LHCN-M2 (cell line): ENCODE measurements at places on chromosomes 4 and X.

DNA sequence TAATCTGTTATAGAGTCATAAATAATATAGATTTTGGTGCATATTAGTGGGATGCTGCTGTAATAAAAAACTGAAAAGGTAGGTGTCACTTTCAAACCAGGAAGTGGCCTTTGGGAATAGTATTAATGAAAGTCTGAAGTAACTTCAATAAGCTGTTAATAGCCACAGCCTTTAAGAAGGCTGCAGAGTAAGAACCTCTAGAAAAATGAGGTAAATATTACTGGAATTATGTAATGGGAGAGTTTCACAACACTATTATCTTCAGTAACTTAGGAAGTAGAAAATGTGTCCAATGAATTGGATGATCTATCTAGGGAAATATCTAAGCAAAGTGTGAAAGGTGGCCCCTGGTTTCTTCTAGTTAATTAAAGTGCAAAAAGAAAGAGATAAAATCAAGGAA lies 104.7 kb downstream of the NCAPG start:
- DNase-seq: no peak

- no peak for DNase-seq
These were observed 5.2 kb upstream of the AMBN start for GRCh38 chr4:70586841-70587240.

GRCh38 chr4:74230902-74231499 lies 73.1 kb downstream of the MTHFD2L start:
- peak; percentile 94 for DNase-seq

DNA sequence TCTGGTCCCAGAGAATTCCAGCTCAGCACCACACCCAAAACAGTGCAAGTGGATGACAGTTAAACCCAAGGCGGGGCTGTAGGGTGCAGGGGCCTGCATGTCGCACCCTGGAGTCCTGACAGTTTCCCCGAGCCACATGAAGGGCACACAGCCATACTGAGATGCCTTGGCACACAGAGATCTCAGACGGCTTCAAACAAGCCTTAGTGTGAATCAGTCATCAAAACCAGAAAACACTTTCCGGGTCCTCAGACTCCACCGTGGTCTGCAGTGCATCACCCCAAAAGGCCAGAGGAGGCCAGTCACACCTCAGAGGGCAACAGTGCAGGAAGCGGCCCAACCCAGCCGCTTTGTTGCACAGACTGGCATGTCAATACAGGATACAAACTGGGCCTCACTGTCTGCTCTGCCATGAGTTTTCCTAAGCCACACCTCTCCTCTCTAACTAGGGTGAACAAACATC lies 64.6 kb upstream of the ENPP6 start:
- peak; percentile 15 for DNase-seq

DNA sequence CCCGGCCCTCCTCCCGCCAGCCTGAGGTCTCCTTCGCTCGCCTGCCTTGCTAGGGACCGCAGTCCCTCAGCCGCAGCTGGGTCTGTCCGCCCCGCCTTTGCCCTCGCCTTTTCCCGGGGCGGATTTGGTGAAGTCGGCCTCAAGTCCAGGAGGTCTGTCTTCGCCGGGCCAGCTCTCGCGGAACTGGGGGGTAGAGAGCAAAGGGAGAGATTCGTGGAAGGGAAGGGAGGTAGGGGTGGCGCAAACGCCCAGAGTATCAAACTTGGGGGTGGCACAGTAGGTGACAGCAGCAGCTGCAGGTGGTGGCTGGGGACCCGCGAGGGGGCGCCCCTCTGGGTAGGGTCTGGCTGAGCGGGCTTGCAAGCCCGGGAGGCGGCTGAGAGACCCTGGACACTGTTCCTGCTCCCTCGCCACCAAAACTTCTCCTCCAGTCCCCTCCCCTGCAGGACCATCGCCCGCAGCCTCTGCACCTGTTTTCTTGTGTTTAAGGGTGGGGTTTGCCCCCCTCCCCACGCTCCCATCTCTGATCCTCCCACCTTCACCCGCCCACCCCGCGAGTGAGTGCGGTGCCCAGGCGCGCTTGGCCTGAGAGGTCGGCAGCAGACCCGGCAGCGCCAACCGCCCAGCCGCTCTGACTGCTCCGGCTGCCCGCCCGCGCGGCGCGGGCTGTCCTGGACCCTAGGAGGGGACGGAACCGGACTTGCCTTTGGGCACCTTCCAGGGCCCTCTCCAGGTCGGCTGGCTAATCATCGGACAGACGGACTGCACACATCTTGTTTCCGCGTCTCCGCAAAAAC lies at the start of gene NPY2R:
NPY2R (plus strand) TSS at position 379 of the 797 bp plus-strand sequence. CDS start 5,304 bp downstream, outside the sequence.
- no peak for DNase-seq

- DNase-seq: no peak
These were observed 7.6 kb upstream of the HERC5 start for GRCh38 chr4:88449290-88449689.

- DNase-seq: peak; percentile 9
These were observed 20.7 kb downstream of the SLIT2 start for GRCh38 chr4:20272411-20272872.

- DNase-seq: no peak
These were observed 10.9 kb downstream of the CEP135 start for GRCh38 chr4:55959655-55960054.

DNA sequence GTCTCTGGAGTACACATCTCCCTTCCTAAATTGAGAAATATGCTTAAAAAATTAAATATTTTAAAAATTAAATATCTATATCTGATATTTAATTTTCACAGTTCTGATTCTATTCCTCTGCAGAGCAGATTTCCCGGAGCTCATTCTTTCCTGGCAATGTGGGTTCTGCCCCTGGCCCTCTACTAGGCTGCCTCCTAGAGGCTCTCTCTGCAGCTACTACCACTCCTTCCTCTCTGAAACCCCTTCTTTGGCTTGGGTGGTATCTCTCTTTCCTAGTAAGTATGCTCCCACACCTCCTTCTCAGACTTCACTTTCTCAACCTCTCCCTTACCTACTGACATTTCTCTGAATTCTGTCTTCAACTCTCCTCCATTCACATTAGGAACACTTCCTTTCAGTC lies 45.3 kb downstream of the RPGR start:
- no peak for DNase-seq

- peak; percentile 67 for DNase-seq
These were observed 29.0 kb downstream of the F9 start for GRCh38 chrX:139559383-139560042.

DNA sequence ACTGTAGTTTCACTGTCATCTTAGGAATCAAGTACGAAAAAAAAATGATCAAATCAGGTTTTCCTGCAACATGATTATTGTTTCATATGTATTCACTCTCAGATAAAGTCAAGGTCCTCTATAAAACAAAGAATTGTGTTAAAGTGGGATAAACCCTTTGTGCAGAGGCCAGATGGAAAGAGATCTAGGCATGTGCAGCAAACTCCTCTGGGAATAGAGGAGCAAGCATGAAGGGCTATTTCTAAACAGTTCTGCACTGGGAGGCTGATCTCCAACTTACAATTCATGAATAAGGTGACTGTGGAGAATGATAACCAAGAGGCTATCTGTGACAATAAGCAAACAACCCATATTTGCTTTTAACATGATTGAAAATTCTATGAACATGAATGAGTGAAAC lies 2.4 kb upstream of the WDFY3 start:
- DNase-seq: peak; percentile 19

GRCh38 chrX:38458071-38458470 lies 103.3 kb upstream of the TSPAN7 start:
- no peak for DNase-seq

- no peak for DNase-seq
These were observed 124.3 kb downstream of the ANTXR2 start for GRCh38 chr4:79948739-79949138.

- DNase-seq: peak; percentile 24
These were observed 160.3 kb downstream of the OR13H1 start for GRCh38 chrX:131704136-131704695.

DNA sequence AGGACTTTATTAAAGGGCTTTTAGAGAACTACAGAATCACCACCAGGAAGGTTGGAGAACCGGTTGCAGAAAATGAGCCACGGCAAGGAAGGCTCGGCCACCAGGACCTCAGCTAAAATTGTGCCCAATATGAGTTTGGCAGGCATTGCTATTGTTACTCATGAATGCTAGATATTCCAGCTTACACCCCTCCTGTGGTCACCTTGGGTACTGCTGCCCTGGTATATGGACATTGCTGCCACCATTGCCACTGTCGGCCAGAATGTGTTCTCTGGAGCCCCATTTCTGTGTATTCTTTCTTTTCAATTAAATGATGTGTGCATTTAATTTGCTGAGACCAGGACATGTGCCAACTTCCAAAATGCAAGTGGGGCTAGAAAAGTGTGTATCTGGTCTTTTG lies 626.7 kb upstream of the BOD1L1 start:
- no peak for DNase-seq

DNA sequence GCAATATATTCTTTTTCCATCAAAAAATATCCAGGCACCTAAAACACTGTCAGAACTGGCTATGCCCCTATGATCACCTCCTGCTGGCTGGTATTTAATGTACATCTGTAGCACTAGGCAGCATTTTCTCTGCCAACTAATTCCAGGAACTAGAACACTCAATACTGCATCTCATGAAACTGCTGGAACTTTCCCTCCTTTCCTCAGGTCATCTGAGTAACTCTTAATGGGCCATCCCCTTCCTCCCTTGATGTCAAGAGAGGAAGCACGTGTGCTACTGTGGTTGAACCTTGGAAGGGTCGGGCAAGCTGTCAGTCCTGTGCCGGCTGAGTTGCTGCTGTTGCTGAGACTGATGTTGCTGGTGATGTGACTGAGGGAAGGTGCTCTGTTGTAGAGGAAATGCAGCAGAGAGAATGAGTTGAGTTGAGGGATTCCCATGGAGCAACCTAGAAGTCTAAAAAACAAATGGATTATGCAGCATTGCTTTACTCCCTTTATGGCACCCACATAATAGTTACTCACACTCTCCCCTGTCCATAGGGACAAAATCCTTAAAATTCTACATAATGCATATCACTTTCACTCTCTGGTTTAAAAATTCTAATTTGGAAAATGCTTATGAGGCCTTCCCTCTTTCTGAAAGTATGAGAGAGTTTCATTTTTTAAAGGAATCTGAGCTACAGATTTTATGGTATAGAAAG lies 39.5 kb downstream of the TMEM165 start:
- no peak for DNase-seq

DNA sequence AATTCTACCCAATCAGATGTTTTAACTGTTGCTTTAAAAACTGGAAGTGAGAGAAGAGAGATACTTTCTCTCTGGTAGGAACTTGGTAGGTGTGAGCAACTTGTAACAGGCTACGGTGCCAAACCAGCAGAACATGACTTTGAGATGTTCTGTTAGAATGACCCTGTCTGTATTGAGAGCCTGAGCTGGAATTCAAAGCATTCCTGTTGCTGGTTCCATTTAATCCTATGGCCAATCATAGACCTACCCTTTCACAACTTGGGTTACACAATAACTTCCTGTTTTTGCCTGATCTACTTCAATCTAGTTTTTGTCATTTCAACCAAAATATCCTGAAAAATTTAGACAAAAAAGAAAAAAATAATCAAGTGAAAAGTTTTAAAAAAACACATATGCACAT lies 1.7 kb upstream of the PRRG1 start:
- peak; percentile 35 for DNase-seq

- no peak for DNase-seq
These were observed 46.0 kb downstream of the TMA16 start for GRCh38 chr4:163540448-163540847.

DNA sequence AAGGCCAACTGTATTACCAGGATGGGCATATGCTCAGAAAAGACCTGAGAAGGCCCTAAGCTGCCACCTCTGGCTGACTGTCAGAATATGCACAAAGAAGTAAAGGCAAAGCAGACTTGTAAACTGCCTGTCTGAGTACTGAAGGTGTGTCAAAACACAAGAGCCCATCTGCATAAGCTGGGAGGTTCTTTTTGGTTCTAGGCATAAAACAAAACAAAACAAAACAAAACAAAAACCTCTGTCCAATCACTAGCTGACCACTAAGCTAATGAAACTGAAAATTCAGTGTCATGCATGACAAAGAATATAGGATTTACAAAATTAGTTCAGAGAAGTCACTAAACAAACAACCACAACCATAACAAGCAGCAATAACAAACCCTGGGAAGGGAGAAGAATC lies 20.6 kb downstream of the SH3D19 start:
- DNase-seq: peak; percentile 57

- no peak for DNase-seq
These were observed 77.6 kb downstream of the RASL11B start for GRCh38 chr4:52939739-52940138.

GRCh38 chr4:10691651-10692050 lies 7.1 kb upstream of the CLNK start:
- no peak for DNase-seq

DNA sequence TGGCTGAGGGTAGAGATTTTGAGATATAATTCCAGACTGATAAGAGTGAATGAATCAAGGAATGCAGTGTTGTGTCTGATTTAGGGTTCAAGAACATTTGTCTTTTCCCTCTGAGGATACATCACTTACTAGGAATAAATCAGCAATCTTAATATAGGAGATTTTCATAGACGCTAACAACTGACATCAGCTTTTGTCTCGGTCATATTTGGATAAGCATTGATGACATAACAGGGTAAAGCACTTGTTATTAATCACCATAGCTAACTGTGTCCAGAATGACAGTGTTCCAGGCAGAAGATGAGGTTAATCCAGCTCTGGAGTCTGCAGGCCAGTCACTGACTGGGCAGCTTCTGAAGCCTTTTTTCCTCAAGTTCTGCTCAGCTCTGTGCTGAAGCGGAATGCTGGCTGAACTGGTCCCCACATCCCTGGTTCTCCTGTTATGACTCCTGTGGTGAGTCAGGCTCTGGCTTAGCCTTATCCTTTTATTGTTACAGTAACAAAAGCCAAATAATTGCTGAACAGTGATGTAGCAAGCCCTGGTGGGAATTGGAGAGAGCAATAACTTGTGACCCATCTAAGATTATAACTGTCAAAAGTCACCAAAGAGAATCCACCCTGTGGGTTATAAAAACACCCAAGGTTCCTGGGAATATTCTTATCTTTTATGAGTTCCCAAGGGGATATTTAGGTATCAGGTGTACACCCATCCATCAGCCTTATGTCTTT lies 41.8 kb downstream of the FNIP2 start:
- DNase-seq: peak; percentile 97

GRCh38 chrX:25544641-25545040 lies 528.9 kb upstream of the ARX start:
- DNase-seq: no peak

DNA sequence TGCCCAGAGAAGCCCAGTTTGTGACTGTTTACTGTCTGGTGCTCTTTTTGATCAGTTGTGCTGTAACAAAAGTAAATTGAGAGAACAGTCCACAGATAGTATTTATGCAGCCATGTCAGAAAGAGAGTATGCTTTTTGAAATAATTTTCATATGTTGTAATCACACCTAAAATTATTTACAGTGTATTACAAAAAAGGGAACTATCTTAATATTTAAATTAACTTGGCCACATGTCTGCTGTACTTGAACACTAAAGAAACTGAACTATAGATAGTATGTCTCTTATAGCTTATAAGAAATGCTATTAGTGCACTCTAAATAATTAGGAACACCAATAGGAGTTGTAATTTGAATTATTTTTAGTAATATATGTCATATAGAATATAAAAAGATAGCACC lies 30.2 kb downstream of the KIAA0232 start:
- no peak for DNase-seq

DNA sequence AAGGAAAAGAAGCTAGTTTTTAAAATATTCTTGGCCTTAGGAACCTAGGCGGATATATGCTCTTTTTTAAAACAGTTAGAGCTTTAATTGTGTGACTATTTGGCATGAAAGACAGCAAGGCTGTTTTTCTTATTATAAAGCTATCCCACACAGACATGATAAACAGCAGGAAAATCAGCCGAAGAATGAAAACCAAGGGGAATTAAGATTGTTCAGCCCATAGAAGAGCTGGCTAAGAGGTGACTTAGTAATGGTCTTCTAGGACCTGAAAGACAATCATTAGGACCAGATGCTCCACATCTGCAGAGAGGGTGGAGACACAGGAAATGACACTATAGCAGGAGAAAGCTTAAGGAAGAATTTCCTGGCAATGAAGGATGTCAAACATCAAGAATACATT lies 171.4 kb upstream of the NRK start:
- DNase-seq: no peak
